ENCODE measurements at places on chromosomes 16 and 17. TPM values are rescaled to one million over a fixed set of nuclear protein-coding genes. Genes with fewer than 3 reads are reported as not detected.

DNA sequence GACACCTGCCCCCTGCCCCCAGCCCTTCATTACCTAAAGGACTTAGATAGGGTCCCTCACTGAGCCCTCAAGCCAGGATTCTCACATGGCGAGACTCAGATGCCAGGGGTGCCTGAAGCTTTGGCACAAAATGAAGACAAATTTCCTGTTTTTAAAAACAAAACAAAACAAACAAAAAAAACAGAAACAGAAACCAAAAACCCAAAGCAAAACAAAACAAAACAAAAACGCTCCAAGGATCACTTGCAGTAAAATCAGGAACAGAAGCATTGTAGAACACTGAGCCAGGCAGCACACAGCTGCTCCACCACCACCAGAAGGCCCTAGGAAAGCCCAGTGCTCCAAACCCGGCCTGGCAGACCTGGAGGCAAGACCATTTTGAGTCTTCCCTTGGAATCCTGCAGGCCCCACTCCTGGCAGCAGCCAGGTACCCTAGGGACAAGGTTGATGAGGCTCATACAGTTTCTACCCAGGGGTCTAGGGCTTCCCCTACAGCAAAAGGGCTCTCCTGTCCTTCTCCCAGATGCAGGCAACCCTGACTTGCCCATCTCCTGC lies 20.8 kb downstream of the MYO18A start:
- H3K27me3 ChIP-seq = no peaks in the 10 kb centered on the region
- DNase-seq = no peak
- peaks cover 44% of the 10 kb centered on the region for H3K4me1 ChIP-seq
- H3K36me3 ChIP-seq = no peaks in the 10 kb centered on the region

DNA sequence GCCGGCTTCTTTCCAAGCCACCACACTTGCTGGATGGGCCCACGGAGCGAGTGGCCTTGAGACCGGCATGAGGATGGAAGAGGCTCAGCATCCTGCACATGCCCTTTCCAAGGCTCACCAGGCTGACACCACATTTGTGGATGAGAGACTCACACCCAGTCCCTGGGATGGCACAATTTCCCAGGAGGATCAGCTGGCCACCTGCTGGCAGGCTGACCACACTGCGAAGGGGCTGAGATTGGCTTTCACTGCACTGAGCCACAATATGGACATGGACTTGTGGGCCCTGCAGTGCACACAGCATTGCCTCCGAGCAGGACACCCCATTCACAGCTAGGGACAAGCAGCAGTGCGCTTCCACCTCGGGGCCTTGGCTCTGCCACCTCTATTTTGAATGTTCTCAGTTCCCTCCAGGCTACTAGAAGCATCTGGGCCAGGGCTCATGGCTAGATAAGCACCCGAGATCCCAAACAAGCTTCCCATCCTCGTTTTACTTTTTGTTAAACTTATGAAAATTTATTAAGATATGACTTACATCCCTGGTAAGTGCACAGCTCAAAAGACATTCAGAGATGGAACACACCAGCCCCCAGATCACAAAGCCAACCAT lies 25.3 kb upstream of the KSR1 start:
- no peak overlapping the region for H3K27ac ChIP-seq
- H3K4me3 ChIP-seq = no peak overlapping the region
- peaks cover 18% of the 10 kb centered on the region for H3K27me3 ChIP-seq
- H3K36me3 ChIP-seq = no peaks in the 10 kb centered on the region

DNA sequence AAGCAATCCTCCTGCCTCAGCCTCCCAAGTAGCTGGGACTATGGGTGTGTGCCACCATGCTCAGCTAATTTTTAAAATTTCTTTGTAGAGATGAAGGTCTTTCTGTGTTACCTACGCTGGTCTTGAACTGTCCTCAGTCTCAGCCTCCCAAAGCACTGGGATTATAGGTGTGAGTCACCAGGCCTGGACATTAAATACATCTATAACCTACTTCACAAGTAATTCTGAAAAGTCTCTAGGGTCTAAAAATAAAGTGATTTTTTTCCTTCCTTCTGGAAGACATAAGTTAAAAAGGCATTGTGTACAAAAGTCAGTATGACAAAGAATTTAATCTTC lies 118.3 kb downstream of the PARN start:
- no peak overlapping the region for H3K4me3 ChIP-seq
- H3K4me1 ChIP-seq = no peaks in the 10 kb centered on the region
- DNase-seq = no peak
- peaks cover 2% of the 10 kb centered on the region for H3K36me3 ChIP-seq
- no peak overlapping the region for H3K27ac ChIP-seq

GRCh38 chr17:61427567-61427966 lies 24.7 kb upstream of the TBX4 start:
- no peaks in the 10 kb centered on the region for H3K36me3 ChIP-seq
- peaks cover 11% of the 10 kb centered on the region for H3K27me3 ChIP-seq
- DNase-seq = no peak
- no peak overlapping the region for H3K27ac ChIP-seq
- no peaks in the 10 kb centered on the region for H3K4me1 ChIP-seq
- H3K4me3 ChIP-seq = no peak overlapping the region

DNA sequence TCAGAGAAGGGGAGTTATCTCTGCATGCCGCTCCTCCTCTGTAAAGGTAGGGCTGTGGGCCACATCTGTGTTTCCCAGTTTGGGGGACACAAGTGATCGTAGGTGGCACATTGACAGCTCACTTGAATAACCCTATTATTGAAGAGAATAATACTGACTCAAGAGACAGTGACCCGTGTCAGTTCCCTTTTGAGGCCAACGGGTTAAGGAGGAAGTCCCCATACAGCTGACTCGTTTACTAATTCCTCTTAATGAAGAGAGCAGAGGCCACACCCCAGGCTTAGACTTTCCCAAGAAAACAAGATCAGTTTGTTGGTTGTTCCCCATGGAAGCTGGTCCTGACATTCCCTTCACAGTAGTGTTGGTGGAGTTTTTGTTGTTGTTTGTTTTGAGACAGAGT lies 33.0 kb downstream of the IL4R start:
- H3K27me3 ChIP-seq = no peaks in the 10 kb centered on the region
- H3K4me3 ChIP-seq = no peak overlapping the region
- H3K4me1 ChIP-seq = peaks cover 14% of the 10 kb centered on the region
- no peak for DNase-seq
- no peak overlapping the region for H3K27ac ChIP-seq

GRCh38 chr16:85333744-85334640 lies 221.7 kb upstream of the CIBAR2 start:
- peaks cover 8% of the 10 kb centered on the region for H3K27me3 ChIP-seq
- no peak overlapping the region for H3K27ac ChIP-seq
- no peaks in the 10 kb centered on the region for H3K4me1 ChIP-seq

HOXB1 gene
- not detected for total RNA-seq

ZG16 gene
- total RNA-seq = not detected

- peaks cover 43% of the 10 kb centered on the region for H3K4me1 ChIP-seq
- DNase-seq = no peak
- H3K36me3 ChIP-seq = no peaks in the 10 kb centered on the region
These were observed 1.4 kb upstream of the LHX1 start for GRCh38 chr17:36935671-36936454.

MPDU1 gene
- total RNA-seq = 111 TPM

GRCh38 chr16:50737420-50737959 lies 4.4 kb upstream of the CYLD start:
- DNase-seq = no peak
- H3K27me3 ChIP-seq = no peaks in the 10 kb centered on the region
- no peak overlapping the region for H3K27ac ChIP-seq
- peaks cover 26% of the 10 kb centered on the region for H3K36me3 ChIP-seq

CLEC3A gene
- not detected for total RNA-seq

CYTH1 gene
- total RNA-seq = 147 TPM

ENPP7 gene
- total RNA-seq = 0.16 TPM

DNA sequence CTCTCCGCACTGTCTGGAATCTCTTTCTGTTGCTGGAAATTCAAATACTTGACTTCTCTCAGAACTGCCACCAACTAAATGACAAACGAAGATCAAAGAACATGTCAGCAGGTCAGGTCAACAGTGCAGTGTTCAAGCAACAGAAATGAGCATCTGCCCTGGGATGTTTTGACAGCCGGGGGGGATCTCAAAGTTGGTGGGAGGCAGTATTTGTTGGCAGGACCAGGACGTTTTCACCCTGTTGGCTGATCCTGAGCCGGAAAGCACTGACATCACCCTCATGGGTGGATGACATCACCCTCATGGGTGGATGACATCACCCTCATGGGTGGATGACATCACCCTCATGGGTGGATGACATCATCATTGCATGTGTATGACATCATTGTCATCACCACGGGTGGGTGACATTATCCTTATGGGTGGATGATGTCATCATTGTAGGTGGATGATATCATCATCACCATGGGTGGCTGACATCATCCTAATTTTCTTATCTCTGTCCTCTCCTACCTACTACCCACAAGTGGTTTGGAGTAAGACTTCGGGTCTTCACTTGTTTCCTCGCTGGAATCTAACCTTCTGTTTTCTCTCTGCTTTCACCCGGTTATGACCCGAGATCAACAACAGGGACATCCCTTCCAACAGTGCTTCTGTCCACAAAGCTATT lies 18.9 kb downstream of the DNAH17 start:
- no peak overlapping the region for H3K4me3 ChIP-seq
- H3K4me1 ChIP-seq = no peaks in the 10 kb centered on the region
- H3K36me3 ChIP-seq = no peaks in the 10 kb centered on the region
- H3K27ac ChIP-seq = no peak overlapping the region
- no peaks in the 10 kb centered on the region for H3K27me3 ChIP-seq

DNA sequence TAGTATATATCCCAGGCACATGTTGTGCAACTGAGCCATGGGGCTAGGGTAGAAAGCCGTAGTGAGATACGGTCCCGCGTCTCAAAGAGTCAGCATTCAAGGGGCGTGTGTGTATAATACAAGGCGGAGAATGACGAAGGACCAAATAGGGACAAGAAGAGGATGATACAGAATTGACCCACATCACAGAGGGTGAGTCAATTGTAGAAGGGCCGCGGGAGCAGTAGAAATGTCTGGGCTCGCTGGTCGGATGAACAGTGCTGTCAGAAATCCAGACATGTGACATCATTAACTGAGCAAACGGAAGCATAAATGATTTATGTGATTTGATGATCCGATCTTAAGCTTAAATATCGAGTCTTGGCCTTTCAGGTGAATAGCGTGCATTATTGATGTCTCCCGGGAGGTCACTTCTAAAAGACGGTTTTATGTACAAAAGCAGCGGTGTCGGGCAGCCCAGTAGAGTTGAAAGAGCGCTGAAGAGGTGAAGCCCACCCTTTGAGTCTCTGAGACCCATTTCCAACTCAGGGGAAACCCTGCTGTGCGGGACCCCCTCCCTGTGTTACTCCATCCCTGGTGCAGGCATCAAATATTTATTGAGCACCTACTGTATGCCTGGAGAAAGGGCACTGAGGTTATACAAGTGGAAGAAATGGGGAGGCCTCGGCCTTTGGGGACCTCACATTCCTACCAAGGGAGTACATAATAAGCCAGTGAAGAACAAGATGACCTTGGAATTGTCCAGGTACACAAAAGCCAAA lies 45.1 kb downstream of the ATP2C2 start:
- DNase-seq = no peak
- H3K4me3 ChIP-seq = no peak overlapping the region
- no peaks in the 10 kb centered on the region for H3K36me3 ChIP-seq
- H3K27me3 ChIP-seq = peaks cover 5% of the 10 kb centered on the region
- H3K4me1 ChIP-seq = peaks cover 5% of the 10 kb centered on the region

DNA sequence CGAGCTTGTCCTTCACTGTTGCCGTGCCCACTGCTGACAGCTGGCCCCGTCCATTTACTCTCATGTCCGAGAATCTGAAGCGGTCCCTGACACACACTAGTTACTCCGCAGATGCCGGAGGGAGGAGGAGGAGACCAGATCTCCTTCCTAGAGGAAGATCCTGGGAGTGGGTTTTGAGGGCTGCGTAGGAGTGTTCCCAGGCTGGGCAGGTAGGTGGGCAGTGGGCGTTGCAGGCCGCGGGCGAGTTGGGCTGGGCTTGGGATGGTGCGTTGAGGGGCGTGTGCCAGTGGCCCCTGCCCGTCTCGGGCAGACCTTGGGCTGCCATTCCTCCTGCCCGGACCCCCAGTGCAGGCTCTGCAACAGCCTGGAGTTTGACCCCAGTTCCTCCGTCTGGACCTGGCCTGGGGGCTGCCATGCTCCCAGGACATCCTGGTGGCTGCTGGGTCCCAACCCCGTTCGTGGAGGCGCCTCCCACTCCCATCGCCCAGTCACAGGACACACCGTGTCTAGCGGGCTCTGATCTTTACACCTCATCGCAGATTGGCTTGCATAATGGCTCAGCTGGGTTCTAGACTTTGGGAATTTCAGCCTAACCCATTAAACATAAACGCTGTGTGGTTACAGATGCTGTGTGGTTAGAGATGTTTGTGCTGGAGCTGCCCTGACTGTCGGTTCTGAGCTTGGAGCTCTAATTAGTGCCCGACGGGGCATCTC lies 22.8 kb downstream of the CACNA1H start:
- H3K27me3 ChIP-seq = no peaks in the 10 kb centered on the region
- no peaks in the 10 kb centered on the region for H3K36me3 ChIP-seq
- H3K27ac ChIP-seq = no peak overlapping the region
- no peak overlapping the region for H3K4me3 ChIP-seq
- DNase-seq = no peak
- H3K4me1 ChIP-seq = no peaks in the 10 kb centered on the region

- no peak for DNase-seq
- H3K4me3 ChIP-seq = no peak overlapping the region
- H3K4me1 ChIP-seq = peaks cover 10% of the 10 kb centered on the region
- H3K36me3 ChIP-seq = peaks cover 27% of the 10 kb centered on the region
These were observed 18.2 kb upstream of the RASL10B start for GRCh38 chr17:35713069-35713728.

SRCIN1 gene
- total RNA-seq = 0.22 TPM

DNA sequence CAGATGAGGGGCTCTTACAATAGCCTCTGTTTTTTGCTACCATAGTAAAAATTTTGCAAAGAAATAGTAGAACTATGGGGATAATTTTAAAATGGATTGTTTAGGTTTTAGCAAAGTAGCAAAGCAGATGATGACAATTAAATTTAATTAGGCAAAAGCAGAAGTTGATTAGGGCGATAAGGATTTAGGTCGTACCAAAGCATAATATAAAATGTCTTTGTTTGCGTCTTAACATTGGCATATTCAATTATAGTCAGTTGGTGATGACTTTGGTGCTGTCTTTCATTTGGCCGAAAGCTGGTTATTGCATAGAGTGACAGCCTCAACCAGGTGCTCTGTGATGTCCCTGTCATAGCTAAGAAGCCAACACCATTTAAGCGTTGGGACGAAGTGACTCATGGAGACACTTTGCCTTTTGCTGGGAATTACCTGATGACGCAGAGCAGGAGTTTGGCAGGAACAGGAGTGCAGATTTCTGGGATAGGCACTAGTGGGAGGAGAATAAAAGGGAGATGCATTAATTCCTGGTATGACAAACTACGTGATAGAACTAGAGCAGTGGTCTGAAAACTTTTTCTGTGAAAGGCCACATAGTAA lies 38.3 kb downstream of the MAP2K6 start:
- H3K27me3 ChIP-seq = no peaks in the 10 kb centered on the region
- no peaks in the 10 kb centered on the region for H3K36me3 ChIP-seq
- DNase-seq = no peak
- no peak overlapping the region for H3K27ac ChIP-seq
- no peak overlapping the region for H3K4me3 ChIP-seq
- H3K4me1 ChIP-seq = peaks cover 10% of the 10 kb centered on the region
